KBM-7 (cell line): ENCODE measurements at places on chromosomes 3 and 15.

- DNase-seq: no peak
Observed at GRCh38 chr3:40265181-40265580, 44.3 kb upstream of the EIF1B start.

GRCh38 chr15:73118055-73118454 is 65.8 kb downstream of the NEO1 start:
- DNase-seq: no peak

- no peak for DNase-seq
Observed at GRCh38 chr3:99579246-99579645, 59.1 kb upstream of the COL8A1 start.

GRCh38 chr3:61226166-61226686 is 25.0 kb downstream of the FHIT start:
- no peak for DNase-seq

- DNase-seq: no peak
Observed at GRCh38 chr3:183285318-183285717, 32.3 kb downstream of the B3GNT5 start.

- no peak for DNase-seq
Observed at GRCh38 chr15:55652359-55652758, 64.2 kb upstream of the PYGO1 start.

DNA sequence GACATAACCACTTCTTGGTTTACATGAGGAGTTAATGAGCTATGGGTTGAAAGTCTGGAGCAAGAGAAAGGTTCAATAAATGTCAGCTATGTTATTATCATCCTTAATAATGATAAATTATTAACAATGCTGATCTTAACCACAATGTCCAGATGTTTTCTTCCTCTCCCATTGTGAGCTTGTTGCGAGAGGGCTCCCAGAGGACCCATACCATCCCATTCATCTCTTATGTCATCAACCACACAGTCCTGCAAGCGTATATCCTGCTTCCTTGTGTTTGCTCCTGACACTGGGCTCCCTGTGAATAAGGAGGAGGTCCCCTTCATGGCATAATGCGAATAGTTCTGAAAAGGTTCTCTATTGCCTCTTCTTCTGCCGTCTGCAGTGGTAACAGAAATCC is 266.8 kb downstream of the TLE3 start:
- DNase-seq: no peak

DNA sequence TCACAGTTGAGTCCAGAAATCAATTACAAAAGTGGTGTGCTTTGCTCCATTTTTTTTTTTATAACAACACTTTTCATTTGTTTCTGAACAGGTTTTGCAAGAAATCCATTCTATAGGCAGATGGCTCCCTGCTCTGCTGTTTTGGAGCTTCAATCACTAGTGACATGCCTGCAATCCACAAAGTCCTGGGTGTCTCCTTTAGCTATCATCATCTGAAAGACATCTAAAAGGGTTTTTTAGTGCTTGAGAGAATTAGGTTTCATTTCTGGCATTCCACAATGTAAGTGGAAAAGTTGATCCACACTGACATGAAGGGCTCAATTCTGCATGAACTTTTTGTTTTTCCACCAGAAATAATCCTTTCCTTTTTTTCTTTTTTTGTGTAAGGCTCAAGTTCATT is 24.0 kb upstream of the MEIS2 start:
- DNase-seq: no peak

DNA sequence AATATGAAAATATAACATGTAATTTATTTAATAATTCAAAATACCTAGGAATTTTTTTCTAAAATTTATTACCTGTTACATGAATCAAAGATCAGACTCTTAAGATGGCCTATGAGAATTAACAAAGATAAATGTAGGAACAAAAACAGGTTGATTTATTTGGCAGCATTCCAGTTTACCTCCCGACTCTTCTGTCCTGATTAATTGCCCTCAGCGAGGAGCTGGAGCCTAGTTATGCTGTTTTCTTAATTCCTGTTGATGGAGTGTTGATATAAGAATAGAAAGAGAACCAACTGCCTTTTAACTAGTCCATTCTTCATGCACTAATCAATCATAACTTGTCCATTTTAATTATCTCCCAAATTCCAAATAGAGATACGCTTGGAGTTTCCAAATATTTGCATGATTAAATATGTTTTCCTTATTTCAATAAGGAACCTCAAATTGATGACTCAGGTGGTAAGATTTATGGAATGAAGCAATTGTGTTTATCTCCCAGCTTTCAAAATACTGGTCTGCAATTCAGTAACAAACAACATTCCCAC is 10.6 kb upstream of the CPB1 start:
- no peak for DNase-seq

DNA sequence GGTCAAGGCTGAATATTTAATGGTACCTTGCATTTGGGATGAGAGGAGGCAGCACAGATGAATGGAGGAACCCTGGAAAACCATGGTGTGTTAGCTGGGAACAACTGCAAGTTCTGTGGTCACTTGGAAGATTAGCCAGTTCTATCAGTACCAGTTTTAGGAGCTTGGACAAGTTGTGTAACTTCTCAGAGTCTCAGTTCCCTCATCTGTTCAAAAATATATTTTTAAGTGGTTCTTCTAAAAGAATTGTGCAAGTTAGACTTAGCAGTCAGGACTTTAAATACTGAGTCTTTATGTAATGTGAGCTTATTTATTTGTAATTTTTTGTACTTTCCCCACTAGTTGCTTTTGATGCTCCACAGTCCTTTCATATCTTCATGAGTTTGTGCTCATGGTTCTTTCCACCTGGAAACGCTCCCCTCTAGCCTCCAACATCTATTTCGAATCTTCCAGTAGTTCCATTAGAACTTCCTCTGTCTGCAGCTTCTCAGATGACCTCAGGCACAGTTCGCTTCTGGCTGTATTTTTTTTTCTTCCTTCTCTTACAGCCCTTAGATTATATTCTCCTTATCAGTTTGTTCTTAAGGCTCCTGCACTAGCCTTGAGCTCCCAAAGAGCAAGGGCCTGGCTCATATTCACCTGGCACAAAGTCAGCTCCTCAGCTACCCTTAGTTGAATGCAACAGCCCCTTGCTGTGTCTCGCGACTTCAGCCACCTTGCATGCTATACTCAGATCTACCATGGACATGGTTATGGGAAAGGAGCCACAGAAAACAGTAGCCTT is 27.1 kb downstream of the ITPR1 start:
- no peak for DNase-seq

- no peak for DNase-seq
Observed at GRCh38 chr3:19757773-19758172, 176.2 kb downstream of the EFHB start.

GRCh38 chr3:134339331-134339730 is 34.9 kb downstream of the AMOTL2 start:
- no peak for DNase-seq

GRCh38 chr15:90425726-90426346 is 37.8 kb downstream of the IQGAP1 start:
- no peak for DNase-seq
